ENCODE measurements at places on chromosomes 7 and 10. TPM values are rescaled to one million over a fixed set of nuclear protein-coding genes. Genes with fewer than 3 reads are reported as not detected.

PNLIPRP3 gene
- not detected for polyA plus RNA-seq

TCERG1L gene
- polyA plus RNA-seq = not detected

GTF2IRD1 gene
- polyA plus RNA-seq = not detected

GPAM gene
- 3.0 TPM for polyA plus RNA-seq

DNTT gene
- polyA plus RNA-seq = not detected

ENTPD1 gene
- 0.17 TPM for polyA plus RNA-seq

LAMB1 gene
- 0.37 TPM for polyA plus RNA-seq

MYPN gene
- polyA plus RNA-seq = not detected

AKR1E2 gene
- polyA plus RNA-seq = not detected

GARIN1A gene
- not detected for polyA plus RNA-seq

ZCWPW1 gene
- polyA plus RNA-seq = 5.5 TPM

TACC2 gene
- polyA plus RNA-seq = not detected

TCF7L2 gene
- 4.1 TPM for polyA plus RNA-seq

GRM3 gene
- polyA plus RNA-seq = not detected

PRPS1L1 gene
- not detected for polyA plus RNA-seq

COL1A2 gene
- polyA plus RNA-seq = not detected
